ENCODE measurements at places on chromosomes 3 and 15. TPM values are rescaled to one million over a fixed set of nuclear protein-coding genes. Genes with fewer than 3 reads are reported as not detected.

The EFCC1 gene
- total RNA-seq, result not detected

GRCh38 chr3:9224490-9224889 is 25.0 kb downstream of the SRGAP3 start:
- DNase-seq, result peak; percentile 73

- no peak for DNase-seq
Measured at GRCh38 chr3:34132069-34132692, 333.8 kb downstream of the PDCD6IP start.

DNA sequence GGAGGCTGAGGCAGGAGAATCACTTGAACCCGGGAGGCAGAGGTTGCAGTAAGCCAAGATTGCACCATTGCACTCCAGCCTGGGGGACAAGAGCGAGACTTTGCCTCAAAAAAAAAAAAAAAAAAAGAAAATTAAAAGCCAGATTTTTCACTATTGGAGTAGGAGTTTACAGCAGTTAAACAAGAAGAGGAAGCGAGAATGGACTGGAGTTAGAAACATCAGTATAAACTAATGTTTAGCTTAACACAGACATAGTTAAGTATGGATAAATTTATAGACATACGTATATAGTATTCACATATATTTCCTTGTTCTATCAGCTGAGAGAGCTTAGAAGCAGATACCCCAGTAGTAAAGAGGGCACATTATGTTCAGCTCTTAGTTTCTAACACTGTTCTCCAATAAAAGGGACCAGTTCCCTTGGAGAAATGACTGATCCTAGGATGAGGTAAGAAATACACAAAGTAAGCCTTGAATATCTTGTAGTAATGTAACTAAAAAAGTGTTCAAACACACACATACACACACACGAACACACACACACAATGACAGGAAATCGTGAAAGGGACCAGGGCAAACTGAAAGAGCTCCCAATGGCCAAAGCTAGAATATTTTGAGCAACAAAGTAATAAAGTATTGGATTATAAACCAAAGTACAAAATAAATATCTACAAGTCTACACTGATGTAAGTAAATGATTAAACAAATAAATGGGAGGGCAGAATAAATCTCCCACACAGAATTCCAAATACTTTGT is 25.1 kb downstream of the PIK3CB start:
- no peak for DNase-seq

- DNase-seq, result no peak
Measured at GRCh38 chr3:23590424-23591273, 215.1 kb upstream of the UBE2E1 start.

DNA sequence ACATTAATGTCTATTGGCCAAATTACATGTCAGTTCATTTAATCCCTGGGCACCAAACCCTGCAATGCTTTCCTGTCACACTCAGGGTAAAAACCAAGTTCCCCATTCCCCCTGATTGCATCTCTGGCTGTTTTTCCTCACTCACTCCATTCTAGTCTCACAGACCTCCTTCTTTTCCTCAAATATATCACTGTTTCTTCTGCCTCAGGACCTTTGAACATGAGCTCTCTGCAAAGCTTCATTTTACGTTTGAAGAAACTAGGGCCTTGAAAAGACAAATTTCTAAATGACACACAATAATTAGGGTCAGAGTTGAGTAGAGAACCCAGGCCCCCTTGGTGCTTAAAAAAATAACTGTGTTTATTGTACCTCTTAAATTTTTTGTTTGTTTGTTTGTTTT is 230.6 kb downstream of the THRB start:
- no peak for DNase-seq

DNA sequence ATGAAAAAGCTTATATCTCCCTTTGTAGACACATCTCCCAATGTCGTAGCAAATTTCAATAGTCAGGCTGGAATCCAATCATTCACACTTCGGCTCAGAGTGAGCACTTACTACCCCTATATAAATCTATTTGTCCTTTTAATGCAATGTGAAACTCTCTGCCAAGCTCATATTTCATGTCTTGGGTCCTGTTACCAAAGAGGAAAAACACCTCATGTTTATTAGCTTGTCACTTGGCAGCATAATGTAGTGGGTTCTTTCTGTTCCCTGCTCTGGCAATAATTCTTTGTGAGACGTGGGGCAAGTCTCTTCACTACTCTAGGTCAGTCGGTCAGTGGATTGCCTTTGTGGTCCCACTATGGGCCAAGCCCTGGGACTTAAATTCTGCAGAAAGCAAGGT is 107.1 kb downstream of the SRGAP3 start:
- DNase-seq, result no peak

GRCh38 chr3:3353153-3353552 is 173.7 kb upstream of the CRBN start:
- peak; percentile 5 for DNase-seq

DNA sequence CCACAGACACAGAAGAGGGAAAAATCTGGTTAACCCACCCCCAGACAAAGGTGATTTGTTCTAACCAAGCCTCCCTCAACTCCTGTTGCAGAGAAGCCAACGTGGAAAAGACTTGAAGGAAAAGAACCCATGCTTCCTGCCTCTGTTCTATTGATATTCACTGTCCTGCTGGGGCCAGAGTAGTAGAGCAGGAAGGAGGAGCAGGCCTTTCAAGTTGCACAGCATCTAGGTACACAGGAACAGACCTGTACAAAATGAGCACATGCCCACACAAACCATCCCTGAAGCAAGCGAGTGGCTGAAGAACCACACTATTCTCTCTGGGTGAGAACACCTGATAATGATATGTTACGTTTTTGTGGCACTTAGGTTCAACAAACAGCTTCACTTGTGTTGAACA is 29.9 kb downstream of the RASGRP1 start:
- no peak for DNase-seq

Measured in osteoblast (primary cell).